ENCODE measurements at places on chromosomes 1 and 21.

GRCh38 chr1:174883409-174883808, 116.3 kb upstream of the CACYBP start:
- DNase-seq, result peak; percentile 50

DNA sequence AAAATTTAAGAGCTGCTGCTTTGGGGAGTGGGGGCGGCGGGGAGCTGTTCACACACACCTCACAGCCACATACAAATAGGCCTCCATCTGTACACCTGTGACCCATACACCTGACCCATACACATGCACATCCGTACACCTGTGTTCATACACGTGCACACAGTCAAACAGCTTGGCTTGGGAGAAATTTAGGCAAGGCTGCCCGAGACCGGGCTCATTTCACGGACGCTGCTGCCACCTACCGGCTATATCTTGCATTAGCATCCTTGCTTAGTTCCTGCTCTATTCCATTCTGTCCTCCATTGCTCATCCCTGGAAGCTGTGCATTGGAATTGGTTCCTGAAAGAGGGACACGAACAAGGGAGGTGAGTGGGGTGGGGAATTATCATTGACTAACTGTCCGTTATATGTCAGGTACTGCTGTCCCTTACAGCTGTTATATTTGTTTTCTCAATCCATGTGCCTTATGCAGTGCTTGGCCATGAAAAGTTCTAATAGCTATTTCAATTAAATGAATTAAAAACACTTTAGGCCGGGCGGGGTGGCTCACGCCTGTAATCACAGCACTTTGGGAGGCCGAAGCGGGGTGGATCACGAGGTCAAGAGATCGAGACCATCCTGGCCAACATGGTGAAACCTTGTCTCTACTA, 37.1 kb upstream of the EPB41 start:
- DNase-seq, result peak; percentile 69

DNA sequence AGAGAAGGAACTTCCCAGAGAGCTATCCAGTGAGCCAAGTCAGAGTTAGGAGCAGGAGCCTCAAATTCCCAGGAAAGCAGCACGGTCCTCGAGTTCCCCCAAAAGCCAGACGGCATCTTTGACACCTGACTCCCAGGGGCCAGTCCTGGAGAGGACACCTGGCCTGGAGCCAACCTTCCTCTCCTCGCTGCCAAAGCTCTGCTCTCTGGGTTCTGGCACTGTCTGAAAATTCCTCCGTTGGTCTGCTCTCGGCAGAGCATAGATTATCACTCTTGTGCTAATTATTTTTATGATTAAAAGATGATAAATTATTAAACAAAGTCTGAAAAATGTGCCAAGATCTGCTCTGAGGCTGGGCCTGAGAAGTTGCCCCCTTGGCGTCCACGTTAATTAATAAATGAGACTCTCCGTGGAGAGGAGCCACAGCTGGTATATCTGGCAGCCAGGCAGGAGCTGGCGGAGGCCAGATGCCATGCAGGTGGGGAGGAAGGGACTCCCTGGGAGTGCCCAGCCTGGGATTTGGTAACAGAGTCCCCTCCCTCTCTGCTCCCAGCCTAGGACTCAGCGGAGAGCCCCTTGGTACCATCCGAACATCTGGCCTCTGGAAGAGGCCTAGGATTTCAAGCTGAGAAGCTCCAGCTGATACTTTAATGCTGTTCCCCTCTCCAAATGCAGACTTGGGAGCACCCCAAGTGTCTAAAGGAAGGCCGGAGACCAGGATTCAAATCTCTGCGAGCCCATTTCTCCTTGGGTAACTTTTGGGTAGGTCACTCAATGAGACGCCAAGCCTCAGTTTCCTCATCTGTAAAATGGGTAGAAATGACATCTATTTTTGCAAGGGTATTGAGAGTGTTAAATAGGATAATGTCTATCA, 163.7 kb upstream of the POU3F1 start:
- no peak for DNase-seq

GRCh38 chr1:166937962-166938361, 37.4 kb downstream of the ILDR2 start:
- no peak for DNase-seq

- DNase-seq, result peak; percentile 19
These were observed 582 bp downstream of the ORC1 start for GRCh38 chr1:52403566-52404115.

- DNase-seq, result no peak
These were observed 77.5 kb downstream of the ARID4B start for GRCh38 chr1:235250430-235250829.
